Activated T-cell treated with anti-CD3 and anti-CD28 coated beads for 4 hours (primary cell): ENCODE measurements at places on chromosomes 3 and 15.

GRCh38 chr3:133966954-133967353, 62.8 kb downstream of the SLCO2A1 start:
- DNase-seq = no peak

- DNase-seq = no peak
Observed at GRCh38 chr3:155594526-155595187, 150.2 kb downstream of the PLCH1 start.

DNA sequence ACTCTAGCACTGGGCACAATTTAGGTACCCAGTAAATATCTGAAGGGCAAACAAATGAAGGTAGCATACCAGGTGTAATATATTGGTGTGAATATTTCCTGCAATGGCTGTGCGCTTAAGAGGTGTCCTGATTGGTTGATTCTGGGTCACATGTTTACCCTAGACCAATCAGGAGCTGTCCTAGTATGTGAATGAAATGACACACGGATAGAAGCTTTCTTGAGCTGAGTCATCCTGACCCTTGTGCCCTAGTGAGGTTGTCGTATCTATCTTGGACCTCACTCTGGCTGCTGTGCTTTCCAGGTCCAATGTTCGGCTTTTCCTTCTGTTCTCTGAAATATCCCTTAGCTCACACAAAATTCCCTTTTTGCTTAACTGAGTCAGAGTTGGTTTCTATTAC, 58.1 kb upstream of the FOXP1 start:
- no peak for DNase-seq

DNA sequence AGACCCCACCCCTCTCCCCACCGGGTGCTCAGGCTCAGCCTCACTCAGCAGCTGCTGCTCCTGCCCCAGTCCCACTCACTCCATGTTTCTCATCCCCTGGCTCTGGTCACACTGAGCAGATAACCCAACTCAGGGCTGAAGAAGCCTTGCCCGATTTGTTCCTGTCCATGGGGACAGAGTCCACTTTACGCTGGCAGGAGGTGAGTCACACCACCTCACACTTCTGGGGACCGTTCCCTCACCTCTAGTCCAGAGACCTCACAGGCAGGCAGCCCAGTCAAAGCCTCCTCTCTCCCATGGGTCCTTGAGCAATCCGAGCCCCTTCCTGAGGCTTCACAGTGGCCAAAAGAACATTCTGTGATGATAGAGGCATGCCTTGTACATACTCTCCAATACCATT, 1.4 kb downstream of the CIDEC start:
- DNase-seq = no peak

GRCh38 chr3:129238945-129239705, 10.3 kb upstream of the COPG1 start:
- no peak for DNase-seq

DNA sequence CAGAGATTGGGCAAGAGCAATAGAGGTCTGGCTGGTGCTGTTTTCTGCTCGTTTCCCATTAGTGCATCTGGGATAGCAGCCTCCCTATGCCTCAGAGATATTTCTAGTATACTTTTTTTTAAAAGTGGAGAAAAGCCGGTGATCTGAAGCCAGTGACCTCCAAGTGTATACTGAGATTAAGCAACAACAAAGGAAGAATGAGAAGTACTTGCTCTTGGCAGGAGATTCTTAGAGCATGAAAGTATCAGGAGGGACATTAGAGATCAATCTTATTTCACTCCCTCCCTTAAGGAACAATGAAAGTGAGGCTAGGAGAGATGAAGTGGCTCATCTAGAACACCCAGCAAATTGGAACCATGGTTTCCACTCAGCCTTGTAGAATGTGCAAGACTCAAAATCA, 423.3 kb downstream of the SOX2 start:
- no peak for DNase-seq

DNA sequence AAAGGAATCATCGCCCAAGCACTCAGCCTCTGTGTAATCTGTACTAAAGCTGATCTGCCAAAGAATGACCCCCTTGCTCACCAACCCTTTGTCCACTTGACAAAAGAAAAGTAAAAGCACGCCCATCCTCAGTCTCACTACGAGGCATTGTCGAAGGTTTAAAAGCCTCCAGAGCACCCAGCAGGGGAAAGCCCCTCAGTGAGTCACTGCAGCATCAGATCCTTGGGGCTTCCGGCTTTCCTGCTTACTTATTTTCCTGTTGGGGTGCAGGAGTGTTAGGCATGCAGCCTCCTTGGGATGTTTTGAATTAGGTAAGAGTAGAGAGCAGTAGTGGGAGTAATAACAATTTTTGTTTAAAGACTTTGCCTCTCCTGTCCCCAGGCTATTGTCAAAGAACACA, 216.1 kb downstream of the MTHFS start:
- no peak for DNase-seq

DNA sequence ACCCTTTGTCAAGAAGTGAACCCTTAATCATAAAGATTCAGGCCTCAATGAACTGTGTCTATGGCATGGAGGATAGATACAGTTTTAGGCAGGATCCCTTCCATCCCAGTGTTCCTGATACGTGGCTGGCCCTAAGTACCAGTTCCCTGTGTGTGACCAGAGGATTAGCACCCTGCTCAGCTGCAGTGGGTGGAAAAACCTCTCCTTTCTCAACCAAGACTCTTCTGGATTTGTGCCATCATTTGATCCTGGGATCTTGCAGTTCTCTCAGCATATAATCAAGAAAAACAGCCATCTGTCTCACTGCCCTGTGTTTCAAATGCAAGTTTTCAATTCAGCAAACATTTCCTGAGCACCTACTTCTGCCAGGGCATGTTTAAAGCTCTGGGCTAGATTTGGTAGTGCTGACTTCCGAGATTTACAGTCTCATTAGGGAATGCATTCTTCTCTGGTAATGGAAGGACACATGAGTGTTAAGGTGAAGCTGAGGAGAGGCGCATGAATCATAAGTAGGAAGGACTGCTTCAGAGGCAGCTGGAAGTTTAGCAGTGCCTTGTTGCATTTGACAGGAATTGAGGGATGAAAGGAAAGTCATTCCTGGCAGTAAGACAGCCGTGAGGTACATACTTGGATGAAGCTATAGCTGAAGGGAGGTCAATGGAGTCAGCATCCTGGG, 388.3 kb downstream of the MFSD1 start:
- DNase-seq = no peak
